ENCODE measurements at places on chromosomes 16 and 17.
A peak's percentile ranks its signal among the peaks of the same experiment; 100 is the strongest.

DNA sequence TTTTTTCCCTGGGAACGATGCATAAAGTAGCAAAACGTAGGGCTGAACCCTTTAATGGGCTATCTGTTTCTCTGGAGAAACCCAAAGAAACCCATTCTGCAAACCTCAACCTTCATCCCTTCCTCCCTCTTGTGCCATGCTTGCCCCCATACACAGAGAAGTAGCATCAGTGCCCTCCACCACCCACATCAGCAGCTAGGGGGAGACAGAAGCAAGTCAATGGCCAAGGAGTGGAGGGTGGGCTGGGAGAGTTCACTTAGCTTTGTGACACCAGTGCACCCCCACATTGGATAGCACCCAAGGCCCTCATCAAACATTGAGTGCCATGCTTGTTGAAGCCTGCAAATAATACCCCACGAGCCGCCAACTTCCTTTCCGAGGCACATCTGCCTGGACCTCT is 282.4 kb downstream of the ABCC12 start:
- no peak for ATAC-seq

DNA sequence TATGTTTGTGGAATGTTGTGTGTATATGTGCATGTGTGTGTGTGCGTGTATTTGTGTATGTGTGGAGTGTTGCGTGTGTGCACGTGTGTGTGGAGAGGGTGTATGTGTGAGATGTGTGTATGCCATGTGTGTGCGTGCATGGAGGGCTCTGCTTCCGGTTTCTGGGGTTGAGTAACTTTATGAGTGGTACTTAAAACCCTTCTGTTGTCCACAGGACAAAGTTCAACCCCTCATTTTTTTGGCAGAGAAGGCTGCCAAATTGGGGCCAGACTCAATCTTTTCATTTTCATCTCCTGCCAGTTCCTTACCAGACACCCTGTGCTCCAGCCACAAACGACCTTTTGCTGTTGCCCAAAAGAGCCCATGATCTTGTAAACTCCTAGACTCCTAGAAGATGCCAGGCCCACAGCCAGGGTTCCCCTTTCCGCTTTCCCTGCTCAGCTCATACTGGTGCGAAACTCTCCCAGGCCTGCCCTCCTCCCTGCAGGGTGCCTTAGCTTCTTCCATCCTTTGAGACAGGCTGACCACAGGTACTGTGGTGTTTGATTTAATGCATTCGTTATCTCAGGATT is 100.2 kb downstream of the CMIP start:
- ATAC-seq: no peak

- ATAC-seq: no peak
Measured at GRCh38 chr17:70230850-70231640, 61.7 kb downstream of the KCNJ2 start.

DNA sequence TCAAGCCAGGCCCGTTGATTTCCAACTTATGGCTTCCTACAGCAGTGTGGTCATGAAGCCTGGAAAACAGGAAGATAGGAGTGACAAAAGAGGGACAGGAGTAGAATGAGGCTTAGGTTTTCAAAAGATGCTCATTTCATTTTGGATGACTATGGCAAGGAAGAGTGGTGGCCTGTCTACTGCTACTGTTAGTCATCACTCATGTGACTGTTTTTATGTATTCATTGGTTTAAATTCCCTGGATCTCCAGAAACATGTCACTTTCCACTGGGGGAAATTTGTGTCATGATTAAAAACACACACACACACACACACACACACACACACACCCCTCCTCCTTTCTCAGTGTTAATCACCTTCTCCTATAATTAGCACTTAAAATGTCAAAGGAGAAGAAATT is 1.1 kb upstream of the CYLD start:
- ATAC-seq: no peak

- ATAC-seq: no peak
Measured at GRCh38 chr16:5006348-5007193, 27.2 kb downstream of the NAGPA start.

- ATAC-seq: no peak
Measured at GRCh38 chr16:72371307-72372086, 199.5 kb upstream of the PMFBP1 start.

DNA sequence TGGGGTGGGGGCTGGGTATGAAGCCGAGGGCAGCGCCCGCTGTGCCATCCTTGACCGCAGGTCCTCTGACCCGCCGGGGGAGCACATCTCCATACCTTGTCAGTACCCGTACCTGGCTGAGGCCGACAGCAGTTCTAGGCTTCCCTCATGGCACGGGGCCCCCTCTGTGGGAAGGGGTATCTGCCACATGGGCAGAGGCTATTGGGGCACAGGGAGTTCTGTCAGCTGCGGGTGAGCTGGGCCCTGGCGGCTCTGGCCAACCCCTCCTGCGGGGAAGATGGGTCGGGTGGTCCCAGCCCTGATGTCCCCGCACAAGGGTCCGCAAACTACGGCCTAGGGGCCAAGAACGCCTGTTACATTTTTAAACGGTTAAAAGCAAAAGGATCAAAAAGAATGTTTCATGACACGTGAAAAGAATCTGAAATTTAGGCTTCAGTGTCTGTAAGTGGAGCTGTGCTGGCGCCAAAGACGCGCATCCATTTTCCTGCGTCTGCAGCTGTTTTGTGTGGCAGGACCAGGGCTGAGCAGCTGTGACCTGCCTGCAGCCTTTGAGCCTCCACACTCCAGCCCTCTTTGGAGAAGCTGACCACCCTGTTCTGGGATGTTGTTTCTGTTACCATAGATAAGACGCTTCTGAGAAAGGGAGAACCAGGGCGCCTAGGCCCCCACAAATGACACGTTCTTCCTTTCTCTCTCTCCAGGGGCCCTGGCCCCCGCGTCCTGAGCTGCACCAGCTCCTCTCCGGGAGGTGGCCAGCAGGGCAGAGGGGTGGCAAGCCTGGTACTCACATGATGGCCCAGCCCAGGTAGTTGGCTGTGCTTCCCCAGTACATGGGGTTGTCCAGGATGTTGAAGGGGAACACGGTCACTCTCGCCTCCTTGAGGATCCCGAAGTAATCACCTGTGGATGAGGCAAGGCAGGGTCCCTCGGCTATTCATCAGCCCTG is 12.7 kb upstream of the RASD1 start:
- no peak for ATAC-seq

DNA sequence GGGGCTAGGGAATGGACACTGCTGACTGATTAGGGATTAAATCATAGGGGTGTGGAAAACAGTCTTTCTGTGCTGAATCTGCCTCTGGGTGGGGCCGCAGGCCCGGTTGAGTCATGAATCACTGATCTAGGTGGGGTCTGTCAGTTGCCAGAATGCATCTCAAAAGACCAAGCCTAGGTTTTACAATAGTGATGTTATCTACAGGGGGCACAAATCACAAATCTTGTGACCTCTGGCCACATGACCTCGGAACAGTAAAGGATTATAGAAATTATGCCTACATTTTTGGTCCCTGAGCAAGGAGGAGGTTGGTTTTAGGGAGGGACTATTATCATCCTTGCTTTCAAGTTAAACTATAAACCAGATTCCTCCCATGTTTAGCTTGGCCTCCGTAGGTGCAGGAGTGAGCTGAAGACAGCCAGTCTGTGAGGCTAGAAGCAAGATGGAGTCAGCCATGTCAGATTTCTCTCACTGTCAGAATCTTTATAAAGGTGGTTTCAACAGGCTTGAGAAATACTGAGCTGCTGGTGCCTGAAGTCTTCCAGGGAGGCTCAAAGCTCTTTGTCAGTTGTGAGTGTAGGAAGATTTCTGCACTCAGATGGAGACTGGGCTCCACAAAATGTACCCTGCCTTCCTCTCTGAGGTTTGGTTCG is 12.9 kb downstream of the GNGT2 start:
- ATAC-seq: no peak

GRCh38 chr17:38870259-38871165 is 654 bp downstream of the LASP1 start:
- ATAC-seq: peak; percentile 68

DNA sequence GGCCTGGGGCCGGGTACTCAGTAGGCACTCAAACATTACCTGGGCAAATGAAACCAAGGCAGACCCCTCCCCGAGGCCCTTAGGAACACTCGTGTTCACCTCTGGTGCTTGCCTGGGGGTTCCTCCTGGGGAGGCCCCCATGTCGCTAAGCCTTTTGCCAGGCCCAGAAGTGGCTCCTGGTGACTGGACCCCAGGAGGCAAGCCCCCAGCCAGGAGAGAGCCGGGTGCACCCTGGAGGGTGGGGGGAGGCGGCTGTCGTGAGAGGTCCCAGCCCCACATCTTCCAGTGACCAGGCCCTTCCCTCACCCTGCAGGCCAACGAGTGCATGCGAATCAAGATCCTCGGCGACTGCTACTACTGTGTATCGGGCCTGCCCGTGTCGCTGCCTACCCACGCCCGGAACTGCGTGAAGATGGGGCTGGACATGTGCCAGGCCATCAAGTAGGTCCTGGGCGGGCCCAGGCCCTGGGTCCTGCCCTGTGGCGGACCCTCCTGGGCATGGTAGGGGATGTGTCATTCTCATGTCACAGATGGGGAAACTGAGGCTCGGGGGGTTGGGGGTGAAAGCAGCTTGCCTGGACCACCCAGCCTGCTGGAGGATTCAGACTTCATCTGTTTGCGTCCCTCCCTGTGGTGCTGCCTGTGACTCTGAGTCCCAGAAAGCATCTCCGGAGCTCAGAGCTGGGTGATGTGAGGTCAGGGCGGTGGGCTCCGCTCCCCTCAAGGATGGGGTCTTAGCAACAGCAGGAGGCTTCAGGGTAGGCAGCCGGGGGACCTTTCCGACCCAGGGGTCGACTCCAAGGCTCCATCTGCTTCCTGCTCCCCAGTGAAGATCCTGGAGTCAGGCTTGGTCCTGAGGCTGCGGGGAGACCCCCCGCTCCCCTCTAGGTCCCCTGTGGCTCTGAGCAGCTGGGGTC is 32.5 kb downstream of the ADCY7 start:
- no peak for ATAC-seq

GRCh38 chr17:34761646-34762045 is 182.3 kb downstream of the TMEM132E start:
- ATAC-seq: no peak

- ATAC-seq: no peak
Measured at GRCh38 chr17:64378890-64379354, 11.7 kb downstream of the PECAM1 start.

DNA sequence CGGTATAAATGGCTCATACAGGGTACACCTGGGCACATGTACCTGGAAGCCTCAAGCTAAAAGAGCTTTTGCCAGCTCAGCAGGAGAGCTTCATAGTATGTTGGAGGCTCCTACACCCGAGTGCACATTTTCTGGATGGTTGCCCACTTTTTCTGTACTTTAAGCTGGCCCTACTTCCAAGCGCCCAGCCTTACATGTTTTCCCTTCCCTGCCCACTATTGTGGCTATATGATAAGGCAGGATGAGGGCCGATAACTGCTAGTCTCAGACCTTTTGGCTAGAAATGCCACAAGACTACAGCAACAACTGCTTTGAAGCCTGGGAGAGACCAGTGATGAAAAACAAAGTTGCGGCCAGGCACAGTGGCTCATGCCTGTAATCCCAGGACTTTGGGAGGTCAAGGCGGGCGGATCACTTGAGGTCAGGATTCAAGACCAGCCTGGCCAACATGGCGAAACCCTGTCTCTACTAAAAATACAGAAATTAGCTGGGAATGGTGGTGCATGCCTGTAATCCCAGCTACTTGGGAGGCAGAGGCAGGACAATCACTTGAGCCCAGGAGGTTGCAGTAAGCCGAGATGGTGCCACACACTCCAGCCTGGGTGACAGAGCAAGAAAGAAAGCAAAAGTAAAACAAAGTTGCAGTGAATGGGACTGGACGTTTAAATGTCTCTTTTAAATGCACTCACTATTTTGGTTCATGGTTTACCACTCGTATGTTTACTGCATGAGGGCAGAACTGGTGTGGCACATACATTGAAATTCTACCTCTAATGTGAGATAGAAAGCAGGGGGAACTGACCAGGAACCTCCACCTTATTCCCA is 14.2 kb upstream of the MARCHF10 start:
- no peak for ATAC-seq

- peak; percentile 53 for ATAC-seq
Measured at GRCh38 chr17:58331815-58332777, 3.5 kb upstream of the TSPOAP1 start.

Measured in stimulated activated memory B cell treated with anti-CD40 and anti-IgM and Interleukin-4, amounts not matched to agents 10 μg/mL and 1 μg/mL and 100 μg/mL, for 72 hours (primary cell).